AG04450 (cell line): ENCODE measurements at places on chromosomes 3 and 15. TPM values are rescaled to one million over a fixed set of nuclear protein-coding genes. Genes with fewer than 3 reads are reported as not detected.

RHOV gene
- polyA plus RNA-seq: 0.04 and 0.10 TPM in 2 replicates

AMIGO3 gene
- polyA plus RNA-seq: 0.11 TPM in 1 of 2 replicates, not detected in the other

CLDN18 gene
- polyA plus RNA-seq: not detected in 2 replicates

CLDN16 gene
- 0.04 and 0.25 TPM in 2 replicates for polyA plus RNA-seq

RPS17 gene
- 4,215 and 4,363 TPM in 2 replicates for polyA plus RNA-seq

GOLGA6B gene
- not detected in 2 replicates for polyA plus RNA-seq

SEMA4B gene
- 13.5 and 17.9 TPM in 2 replicates for polyA plus RNA-seq

PLA1A gene
- polyA plus RNA-seq: not detected in 2 replicates

GANC gene
- polyA plus RNA-seq: 14.6 and 16.5 TPM in 2 replicates

WHAMM gene
- 3.1 and 3.6 TPM in 2 replicates for polyA plus RNA-seq

CAMP gene
- not detected in 2 replicates for polyA plus RNA-seq

KBTBD8 gene
- polyA plus RNA-seq: 1.9 and 2.0 TPM in 2 replicates

ADAMTS17 gene
- polyA plus RNA-seq: 0.05 and 0.06 TPM in 2 replicates

MUC13 gene
- polyA plus RNA-seq: 0.12 TPM in 1 of 2 replicates, not detected in the other
